ENCODE measurements at places on chromosomes 2 and 18.

DNA sequence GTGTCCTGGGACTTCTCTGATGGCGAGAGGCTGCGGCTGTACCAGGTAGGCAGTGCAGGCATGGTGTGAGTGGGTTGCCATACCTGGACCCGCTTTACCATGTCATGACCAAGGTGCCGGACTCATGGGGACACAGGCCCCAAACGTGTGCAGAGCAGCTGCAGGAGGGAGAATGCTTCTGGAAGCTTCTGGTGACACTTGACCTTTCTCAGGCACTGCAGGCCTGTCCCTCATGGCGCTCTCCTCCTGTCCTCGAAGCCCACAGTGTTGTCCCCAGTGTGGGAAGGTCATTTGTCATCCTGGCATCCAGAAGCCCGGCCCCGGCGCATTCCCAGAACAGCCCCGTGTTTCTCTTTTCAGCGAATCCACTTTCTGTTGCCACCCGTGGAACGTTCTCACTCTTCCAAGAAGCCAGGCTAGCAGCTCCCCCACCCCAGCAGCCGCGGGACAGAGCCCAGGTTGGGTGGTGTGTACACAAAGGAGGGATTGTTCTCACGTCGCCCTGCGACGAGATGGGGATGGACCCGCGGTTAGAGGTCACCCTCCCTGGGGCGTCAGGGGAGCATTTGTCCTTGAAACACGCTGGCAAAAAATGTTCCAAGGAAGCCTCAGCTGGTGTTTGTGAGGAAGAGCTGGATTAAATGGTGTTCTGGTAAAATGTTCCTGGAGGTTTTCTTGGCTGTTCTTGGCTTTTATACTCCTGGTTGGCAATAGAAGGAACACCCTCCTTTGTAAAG is 43.7 kb downstream of the SH3BP4 start:
- no peak for DNase-seq

DNA sequence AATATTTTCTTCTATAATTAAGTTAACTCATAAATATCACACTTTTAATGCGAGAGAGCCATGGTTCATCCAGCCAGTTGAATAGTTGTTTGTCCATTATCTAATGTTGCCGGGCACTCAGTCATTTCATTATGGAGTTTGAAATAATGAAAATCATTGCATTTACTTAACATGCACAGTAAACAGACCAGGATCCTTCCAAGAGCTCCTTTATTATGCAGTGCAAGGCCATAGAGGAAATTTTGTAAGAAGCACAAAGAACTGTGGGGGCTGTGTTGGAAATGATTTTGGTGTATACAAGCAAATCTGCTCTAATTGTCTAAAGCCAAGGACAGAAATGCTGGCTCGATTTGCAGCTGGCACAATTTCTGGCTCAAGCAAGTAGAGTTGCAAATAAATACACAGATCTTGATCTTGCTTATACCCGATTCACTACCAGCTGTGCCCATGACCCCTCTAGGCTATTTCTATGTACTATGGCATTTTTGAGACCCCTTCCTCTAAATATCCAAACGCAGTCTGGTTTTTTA is 400.3 kb upstream of the HNRNPA3 start:
- DNase-seq: no peak

DNA sequence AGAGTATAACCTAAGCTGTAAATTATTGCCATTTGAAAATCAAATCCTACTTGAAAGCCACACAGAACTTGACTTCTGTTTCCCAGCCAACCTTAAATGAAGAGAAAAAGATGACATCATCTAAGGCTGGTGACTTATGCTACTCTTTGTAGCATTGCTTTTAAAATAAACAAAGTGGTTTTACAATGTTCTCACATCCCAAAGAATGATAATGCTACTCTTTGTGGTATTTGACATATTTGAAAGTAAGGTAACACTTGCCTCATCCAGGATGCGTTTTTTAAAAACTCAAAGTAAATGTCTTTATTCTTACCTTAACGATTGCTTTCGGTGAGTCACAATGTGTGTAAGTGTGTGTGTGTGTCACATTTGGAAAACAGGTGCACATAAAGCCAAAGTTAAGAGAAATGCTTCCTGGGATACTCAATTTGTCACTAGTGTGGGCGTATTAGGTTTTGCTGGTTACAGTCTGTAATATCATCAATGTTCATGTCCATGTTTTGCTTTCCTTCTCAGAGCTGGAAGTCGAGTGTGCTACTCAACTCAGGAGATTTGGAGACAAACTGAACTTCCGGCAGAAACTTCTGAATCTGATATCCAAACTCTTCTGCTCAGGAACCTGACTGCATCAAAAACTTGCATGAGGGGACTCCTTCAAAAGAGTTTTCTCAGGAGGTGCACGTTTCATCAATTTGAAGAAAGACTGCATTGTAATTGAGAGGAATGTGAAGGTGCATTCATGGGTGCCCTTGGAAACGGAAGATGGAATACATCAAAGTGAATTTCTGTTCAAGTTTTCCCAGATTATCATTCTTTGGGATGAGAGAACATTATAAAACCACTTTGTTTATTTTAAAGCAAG is 2.6 kb downstream of the PMAIP1 start:
- DNase-seq: no peak

GRCh38 chr2:152861349-152861942 is 143.0 kb downstream of the ARL6IP6 start:
- DNase-seq: peak; percentile 9

DNA sequence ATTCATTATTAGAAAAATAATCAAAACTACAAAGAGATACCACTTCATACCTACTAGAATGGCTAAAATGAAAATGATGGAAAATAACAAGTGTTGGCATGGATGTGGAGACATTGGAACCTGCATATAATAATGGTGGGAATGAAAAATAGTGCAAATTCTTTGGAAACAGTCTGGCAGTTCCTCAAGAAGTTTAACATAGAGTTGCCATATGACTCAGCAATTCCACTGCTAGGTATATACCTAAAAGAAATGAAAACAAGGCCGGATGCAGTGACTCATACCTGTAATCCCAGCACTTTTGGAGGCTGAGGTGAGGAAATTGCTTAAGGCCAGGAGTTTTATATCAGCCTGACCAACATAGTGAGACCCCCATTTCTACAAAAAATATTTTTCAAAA is 41.6 kb upstream of the ACYP2 start:
- DNase-seq: no peak

DNA sequence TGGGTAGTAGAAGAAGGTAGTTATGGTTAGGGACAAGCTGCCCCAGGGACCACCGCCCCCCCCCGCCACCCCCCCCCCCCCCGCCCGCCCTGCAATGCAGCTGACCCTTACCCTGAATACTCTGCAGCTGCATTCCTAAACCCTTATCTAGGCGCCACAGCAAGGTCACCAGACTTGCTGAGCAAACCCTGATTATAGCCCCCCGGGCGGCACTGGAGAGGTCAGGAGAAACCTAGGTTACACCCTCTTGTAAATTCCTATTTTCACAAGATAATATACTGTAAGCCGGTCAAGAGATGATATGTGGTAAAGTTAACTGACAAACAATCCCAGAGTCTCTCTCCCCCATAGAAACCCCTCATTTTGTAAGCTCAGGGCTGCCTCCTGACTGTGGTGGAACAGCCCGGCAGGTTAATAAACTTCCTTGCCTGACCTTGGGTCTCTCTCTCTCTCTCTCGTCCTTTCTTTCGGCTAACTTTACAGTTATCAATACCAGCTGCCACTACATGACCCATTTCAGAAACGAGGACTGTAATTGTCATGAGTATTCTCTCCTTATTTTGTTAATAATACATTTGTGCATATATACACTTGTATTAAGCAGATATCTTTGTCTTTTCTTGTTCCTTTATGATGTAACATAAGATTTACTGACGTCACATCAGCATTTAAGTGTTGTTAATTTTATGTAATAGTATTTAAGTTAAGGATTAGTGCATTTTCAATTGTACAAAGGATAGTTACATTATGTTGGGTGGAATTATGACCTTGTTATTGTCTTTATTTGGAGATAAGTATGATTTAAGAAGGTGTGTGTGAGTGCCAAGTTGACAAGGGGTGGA is 22.8 kb upstream of the SMAD4 start:
- DNase-seq: no peak

GRCh38 chr2:128619471-128620325 is 301.0 kb upstream of the HS6ST1 start:
- no peak for DNase-seq

DNA sequence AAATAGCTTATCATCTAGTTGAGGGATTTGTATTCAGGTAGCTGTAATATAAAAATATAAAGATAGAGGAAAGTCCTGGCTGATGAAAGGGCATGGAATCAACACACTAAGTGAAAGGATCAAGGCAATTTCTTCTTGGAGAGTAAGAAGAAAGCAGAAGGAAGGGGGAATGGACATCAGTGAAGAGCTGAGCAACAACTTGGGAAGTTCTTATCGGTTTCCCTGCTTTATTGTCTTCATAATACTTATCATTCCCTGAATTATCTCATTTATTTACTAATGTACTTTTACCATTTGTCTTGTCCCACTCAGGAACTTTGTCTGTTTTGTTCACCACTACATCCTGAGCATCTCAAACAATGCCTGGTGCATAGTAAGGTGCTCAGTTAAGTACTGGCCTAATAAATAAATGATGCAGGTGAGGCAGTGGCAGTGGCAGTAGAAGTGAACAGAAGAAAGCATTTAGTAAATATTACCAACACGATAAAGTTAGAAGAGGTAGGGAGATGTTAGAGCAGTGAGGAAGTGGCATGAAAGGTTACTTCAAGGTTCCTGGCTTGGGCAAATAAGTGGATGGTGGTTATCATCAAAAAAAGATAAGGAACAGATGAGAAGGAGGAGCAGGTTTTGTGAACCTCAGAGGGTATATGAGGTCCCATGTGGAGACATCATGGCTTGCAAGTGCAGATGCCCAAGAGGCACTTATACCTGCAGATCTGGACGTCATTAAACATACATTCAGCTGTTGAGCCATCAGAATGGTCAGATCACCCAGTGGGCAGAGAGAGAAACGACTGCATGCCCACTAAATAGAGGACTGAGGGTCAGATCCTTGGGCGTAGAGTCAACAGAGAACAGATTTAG is 217.8 kb downstream of the TMEM247 start:
- DNase-seq: no peak

- DNase-seq: no peak
These were observed 105.1 kb upstream of the GALNT5 start for GRCh38 chr2:157152362-157152761.

DNA sequence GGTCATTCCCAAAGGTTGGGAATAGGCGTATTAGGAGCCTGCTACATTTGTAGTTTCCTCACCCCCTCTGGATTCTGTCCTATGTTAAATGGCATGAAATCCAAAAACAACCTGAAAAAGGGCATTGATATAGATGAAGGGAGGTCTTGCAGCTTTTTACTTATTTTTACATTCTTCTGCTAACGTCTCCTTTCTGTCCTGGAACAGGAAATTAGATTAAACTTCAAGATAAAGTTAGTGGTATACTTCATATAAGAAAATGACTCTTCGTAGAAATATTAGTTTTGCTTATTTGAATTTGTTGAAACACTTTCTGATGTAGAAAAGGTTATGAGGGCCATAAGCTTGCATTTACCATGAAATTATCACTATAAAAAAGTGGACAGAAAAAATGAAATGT is 694.5 kb downstream of the ADCYAP1 start:
- DNase-seq: no peak

DNA sequence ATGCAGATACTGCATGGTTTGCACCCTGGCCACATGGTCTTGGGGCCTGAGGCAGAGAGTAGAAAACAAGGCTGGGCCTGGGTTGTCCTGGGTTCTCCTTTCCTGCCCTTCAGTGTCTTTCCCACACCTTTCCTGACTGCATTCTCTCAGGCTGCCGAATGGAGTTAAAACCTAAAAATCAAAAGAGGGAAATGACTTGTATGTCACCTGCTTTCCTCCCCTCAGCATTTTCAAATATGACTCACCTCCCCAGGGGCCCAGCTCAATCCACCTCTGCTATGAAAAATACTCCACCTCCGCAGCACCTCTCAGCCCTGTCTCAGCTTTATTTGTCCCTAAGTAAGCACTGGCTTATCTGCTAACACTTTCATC is 457.8 kb upstream of the MEX3C start:
- no peak for DNase-seq

DNA sequence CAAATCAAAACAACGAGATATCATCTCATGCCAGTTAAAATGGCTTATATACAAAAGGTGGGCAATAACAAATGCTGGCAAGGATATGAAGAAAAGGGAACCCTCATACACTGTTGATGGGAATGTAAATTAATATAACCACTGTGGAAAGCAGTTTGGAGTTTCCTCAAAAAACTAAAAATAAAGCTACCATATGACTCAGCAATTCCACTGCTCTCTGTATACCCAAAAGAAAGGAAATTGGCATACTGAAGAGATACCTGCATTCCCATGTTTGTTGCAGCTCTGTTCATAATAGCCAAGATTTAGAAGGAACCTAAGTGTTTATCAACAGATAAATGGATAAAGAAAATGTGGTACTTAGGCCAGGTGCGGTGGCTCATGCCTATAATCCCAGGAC is 124.8 kb downstream of the MSTN start:
- DNase-seq: no peak

- DNase-seq: no peak
These were observed 59.3 kb upstream of the ITM2C start for GRCh38 chr2:230805353-230806017.

DNA sequence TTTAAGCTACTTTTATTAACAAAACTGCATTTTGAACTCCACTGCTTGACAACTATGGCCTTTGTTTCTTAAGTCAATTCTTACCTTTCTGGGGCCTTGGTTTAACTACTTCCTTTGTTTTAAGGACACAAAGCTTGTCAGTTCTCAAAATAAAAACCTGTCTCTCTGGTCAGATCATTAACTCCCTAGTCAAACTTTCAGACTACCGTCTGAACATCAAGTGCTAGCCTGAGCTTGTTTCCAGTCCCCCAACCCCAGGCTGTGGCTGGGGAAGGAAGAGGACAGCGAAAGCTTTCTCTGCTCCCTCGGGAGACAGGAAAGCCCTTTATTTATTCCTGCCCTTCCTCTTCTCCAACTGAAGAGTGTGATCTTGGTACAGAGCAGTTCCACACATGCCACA is 1.7 kb downstream of the SH3YL1 start:
- DNase-seq: no peak

GRCh38 chr2:105297216-105297615 is 32.3 kb downstream of the TGFBRAP1 start:
- DNase-seq: no peak

GRCh38 chr2:208984376-208985090 is 439.3 kb upstream of the MAP2 start:
- DNase-seq: no peak

- DNase-seq: no peak
These were observed 57.4 kb downstream of the CELF4 start for GRCh38 chr18:37508207-37508606.

DNA sequence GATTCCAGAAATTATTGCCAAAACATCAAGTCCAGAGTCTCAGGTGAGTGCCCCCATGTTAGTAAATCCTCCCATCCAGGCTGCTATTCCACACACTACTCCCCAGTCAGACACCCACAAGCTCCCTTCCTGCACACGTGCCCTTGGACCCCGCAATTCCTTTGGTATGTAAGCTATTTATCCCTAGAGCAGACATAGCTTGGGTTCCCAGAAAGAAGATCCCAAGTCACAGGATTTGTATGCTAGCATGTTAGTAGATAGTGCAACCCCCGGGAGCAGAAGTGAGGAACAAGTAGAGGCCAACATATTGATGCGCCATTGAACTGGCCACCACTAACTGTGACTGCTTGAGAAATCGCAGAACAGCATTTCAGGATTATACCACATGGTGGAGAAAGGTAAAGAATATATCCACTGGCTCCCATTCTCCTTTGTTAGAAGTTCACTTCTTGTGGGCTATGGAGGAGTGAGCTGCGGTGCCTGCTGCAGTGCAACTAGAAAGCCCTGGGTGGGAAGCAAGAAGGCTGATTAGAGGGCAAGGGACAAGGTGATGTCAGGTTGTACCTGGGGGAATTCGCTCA is 137.5 kb upstream of the CHAC2 start:
- DNase-seq: no peak

- DNase-seq: no peak
These were observed 123.3 kb upstream of the RND3 start for GRCh38 chr2:150610670-150611279.

All from germinal center (tissue), 1 donor.